ENCODE measurements at places on chromosomes 16 and 17.
A peak's percentile ranks its signal among the peaks of the same experiment; 100 is the strongest.

DNA sequence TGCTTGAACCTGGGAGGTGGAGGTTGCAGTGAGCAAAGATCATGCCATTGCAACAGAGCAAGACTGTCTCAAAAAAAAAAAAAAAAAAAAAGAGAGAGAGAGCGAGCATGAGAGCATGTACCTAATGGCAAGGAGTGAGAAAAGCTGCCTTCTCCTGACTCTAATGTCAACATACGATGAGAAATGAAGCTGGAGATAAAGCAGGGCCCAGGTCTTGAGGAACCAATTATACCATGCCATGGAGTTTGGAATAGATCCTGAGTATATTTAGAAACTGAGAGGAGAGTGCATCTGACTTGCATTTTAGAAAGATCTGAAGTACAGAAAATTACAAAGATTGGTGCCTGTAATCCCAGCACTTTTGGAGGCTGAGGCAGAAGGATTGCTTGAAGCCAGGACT lies 3.8 kb upstream of the MAP2K6 start:
- no peak for DNase-seq

DNA sequence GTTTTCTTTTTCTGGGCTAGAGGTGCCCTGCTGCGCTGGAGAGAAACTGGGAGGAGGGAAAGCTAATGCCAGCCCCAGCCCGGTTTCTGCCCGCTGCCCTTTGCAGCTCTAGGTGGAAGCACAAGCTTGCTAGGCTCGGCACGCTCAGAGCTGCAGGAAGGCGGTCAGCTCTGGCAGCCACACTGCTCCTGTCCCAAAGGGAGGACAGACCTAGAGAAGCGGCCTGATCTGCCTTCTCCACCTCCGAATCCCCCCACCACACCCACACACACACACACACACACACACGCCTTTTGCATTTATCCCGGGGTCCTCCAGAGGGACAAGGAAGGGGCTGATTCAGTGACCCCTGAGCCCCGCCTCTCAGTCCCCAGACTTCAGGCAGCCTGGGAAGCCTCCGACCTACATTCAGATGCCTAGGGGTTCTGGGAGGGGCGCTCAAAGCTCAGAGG lies 418.1 kb downstream of the SOX9 start:
- DNase-seq = no peak

DNA sequence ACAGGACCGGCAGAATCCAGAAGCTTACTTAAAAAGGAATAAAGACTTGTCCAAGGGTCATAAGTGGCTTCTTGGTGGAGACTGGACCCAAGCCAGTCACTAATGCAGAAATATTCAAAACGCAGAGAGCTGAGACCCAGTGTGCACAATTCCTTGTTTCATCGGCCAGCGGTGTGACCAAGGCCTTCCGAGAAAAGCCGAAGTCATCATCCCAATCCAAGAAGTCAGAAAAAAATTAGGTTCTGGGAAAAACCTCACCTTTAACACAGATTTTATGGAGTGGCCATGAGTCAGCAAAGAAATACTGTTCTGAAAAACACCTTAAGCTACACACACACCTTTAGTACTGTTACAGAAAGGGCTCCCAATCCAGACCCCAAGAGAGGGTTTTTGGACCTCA lies 1.0 kb upstream of the GCSH start:
- DNase-seq = no peak

DNA sequence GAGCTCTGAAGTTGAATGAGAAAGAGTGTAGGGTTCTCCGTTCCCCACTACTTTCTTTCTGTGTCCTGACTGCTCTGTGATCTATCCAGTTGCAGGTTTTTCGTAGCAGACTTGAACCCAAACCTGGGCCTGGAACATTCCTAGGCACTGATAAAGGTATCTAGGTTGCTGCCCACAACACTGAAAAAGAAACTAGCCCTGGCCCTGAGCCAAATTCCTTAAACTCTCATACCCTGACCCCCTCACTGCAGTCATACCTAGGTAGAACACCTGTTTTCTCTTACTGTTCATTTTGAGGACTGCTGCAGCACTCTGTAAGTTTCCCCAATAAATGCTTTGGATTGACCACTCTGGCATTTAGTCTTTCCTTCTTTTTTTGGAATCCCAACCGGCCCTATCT lies 5.4 kb downstream of the HYDIN start:
- no peak for DNase-seq

GRCh38 chr16:19639986-19640421 lies 78.0 kb downstream of the KNOP1 start:
- peak; percentile 41 for DNase-seq

GRCh38 chr16:72002619-72003018 lies 2.4 kb upstream of the PKD1L3 start:
- DNase-seq = no peak

- no peak for DNase-seq
Measured at GRCh38 chr16:57649846-57650245, 18.3 kb upstream of the ADGRG3 start.

GRCh38 chr16:51166541-51166940 lies 15.5 kb upstream of the SALL1 start:
- DNase-seq = no peak
